ENCODE measurements at places on chromosomes 11 and 22. TPM values are rescaled to one million over a fixed set of nuclear protein-coding genes. Genes with fewer than 3 reads are reported as not detected.

Gene CCND1
- total RNA-seq, result 101 TPM

Gene TRIM49C
- total RNA-seq, result not detected

Gene DEFB131B
- not detected for total RNA-seq

Gene RAG2
- total RNA-seq, result not detected

Gene GSTT2B
- 2.0 TPM for total RNA-seq

Gene CATSPER1
- not detected for total RNA-seq

Gene HORMAD2
- total RNA-seq, result not detected

Gene CFL1
- 387 TPM for total RNA-seq

Gene POTEH
- total RNA-seq, result not detected

Gene IGSF9B
- 19.5 TPM for total RNA-seq

Gene BTG4
- total RNA-seq, result 1.5 TPM

Gene PPM1F
- total RNA-seq, result 32.2 TPM

Gene OR10G7
- not detected for total RNA-seq

Gene PLXNB2
- 212 TPM for total RNA-seq

Gene RHOD
- total RNA-seq, result 7.3 TPM

Gene CYP2D6
- total RNA-seq, result 1.3 TPM

Gene ANGPTL5
- total RNA-seq, result 0.40 TPM

Gene CDKN1C
- total RNA-seq, result 123 TPM

Gene RIBC2
- total RNA-seq, result 7.0 TPM

Gene TMEM45B
- 11.6 TPM for total RNA-seq

Gene TRMT112
- 173 TPM for total RNA-seq

Gene MMP27
- not detected for total RNA-seq

Gene QSER1
- total RNA-seq, result 59.9 TPM

Gene PNPLA3
- 2.2 TPM for total RNA-seq

Gene UPK3A
- total RNA-seq, result not detected

Gene ROBO4
- 51.7 TPM for total RNA-seq

Gene CNGA4
- 5.6 TPM for total RNA-seq

Gene HTR3A
- not detected for total RNA-seq

Measured in lung (tissue), 17 donors.